WTC11 (cell line): ENCODE measurements at places on chromosomes 7 and 10. TPM values are rescaled to one million over a fixed set of nuclear protein-coding genes. Genes with fewer than 3 reads are reported as not detected.

DNA sequence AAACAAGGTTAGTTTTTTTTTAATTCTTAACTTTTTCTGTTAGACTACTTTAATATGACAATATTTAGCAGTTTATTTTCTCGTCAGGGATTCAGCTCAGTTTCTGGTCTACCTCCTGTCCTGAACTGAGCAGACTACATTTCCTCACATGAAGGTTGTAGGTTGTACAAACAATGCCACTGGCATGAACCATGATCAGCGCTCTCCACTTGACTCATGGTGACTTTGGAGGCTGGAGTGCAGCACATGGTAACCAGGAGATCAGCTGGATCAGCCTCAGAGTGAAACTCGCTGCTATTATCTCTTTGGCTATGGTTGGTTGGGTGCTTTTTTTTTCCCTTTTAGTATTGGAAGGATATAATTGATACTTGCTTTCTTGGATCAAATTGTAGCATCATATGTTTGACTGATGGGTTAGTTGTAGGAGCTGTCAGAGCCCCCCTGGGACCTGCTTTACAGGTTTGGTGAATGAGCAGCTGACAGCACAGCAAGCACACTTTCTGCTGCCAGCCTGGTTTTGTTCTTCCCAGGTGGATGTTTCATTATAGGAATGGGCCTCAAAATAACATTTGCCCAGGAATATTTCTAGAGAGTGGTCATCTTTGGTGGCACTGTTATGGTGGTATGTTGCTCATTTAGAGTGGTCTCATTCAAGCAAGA lies 556.4 kb downstream of the AUTS2 start:
- DNase-seq, result no peak

GRCh38 chr10:11573497-11573896 lies 38.0 kb downstream of the USP6NL start:
- DNase-seq, result no peak

- no peak for DNase-seq
Measured at GRCh38 chr7:37251222-37251621, 197.4 kb downstream of the ELMO1 start.

DNA sequence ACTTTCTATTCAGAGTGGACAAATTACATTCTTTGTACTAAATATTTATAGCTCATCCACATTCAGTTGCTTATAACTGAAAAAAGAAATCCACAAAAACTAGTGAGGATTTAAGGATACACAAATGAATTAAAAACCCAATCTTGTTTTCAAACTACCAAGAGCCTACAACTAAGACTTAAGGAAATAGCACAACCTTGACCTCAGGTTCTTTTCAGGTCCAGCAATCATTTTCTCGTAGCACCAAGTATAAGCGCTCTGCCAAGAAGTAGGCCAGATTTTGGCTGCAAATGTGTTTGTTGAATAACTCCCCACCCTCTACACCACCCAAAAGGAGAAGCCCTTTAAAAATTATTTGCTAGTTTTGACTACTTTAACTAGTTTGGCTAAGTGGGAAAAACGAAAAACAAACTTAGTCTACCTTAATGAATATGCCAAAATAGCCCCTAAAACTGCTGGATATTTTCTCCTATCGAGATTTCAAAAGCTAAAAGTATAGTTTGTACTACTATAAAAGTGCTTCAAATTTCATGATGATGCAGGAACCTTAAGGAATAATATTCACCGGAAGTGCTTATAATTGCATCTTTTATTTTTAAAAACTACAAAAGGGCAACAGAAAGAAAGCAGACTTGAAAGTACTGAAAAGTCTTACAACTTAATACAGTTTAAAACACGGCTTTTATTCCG lies 2.7 kb upstream of the KMT2E start:
- no peak for DNase-seq

- no peak for DNase-seq
Measured at GRCh38 chr10:11612021-11613001, 861 bp upstream of the USP6NL start.

Gene MICALL2
- total RNA-seq, result 13.6 to 15.7 TPM (median 14.1 TPM) in 3 replicates

Gene SEMA3D
- total RNA-seq, result 2.2 to 3.8 TPM (median 2.9 TPM) in 3 replicates

Gene RASA4
- 11.2 to 17.9 TPM (median 17.4 TPM) in 3 replicates for total RNA-seq
